ENCODE measurements at places on chromosomes 5 and 9.

DNA sequence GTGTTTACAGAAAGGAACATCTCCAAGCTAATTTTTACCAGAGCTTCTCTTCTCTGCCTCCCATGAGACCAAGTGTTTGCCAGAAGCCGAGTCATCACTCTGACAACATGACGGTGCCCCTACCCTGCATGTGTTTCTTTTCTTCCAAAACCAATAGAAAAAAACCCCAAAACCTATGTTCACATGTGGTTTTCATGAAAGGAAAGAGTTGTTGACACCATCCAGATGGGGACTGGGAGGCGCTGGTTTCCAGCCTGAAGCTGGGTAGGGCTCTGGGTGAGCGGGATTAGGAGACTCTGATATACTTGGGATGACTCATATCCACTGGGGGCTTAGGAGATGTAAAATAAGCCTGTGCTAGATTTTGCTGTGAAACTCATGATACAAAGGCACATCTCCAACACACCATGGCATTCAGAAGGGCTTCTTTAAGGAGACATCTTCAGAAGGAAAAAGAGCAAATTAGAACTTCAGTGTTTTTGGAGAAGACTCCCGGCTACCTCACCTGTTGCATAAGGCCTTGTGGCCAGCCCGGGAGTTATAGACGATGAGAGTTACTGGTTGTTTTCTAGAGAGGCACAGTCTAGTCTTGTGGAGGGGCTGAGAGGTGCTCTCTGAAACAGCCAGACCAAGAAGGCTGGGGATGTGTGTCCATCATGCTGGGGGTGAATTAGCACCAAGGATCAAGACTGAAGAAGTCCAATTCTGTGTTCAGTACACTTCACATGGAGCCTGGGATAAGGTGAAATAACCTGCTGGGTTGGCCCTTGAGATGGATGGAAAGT is 108.9 kb upstream of the LHFPL2 start:
- no peak for DNase-seq

DNA sequence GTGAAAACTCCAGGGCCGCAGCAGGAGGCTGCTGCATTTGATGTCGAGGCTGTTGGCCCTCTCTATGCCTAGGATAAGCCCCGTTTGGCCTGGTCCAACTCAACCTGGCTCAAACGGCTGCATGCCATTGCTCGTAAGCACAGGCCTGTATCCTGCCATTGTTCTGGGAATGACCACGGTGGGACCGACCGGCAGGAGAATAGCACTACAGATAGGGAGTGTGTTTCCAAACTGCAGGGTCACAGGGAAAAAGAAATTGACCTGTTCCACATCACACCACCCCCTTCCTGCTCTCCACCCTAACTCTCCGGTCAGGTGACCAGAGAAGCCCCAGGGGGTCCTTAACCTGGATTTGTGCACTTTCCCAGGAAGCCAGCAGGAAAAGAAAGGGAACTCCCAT is 278.7 kb upstream of the KLF4 start:
- no peak for DNase-seq

GRCh38 chr9:75117564-75117963 is 29.2 kb downstream of the OSTF1 start:
- no peak for DNase-seq

- DNase-seq, result no peak
Observed at GRCh38 chr5:41918105-41918504, 7.0 kb upstream of the FBXO4 start.

- DNase-seq, result peak; percentile 36
Observed at GRCh38 chr9:34010979-34011378, 37.7 kb downstream of the UBAP2 start.

GRCh38 chr9:110650261-110650660 is 18.3 kb upstream of the MUSK start:
- no peak for DNase-seq

DNA sequence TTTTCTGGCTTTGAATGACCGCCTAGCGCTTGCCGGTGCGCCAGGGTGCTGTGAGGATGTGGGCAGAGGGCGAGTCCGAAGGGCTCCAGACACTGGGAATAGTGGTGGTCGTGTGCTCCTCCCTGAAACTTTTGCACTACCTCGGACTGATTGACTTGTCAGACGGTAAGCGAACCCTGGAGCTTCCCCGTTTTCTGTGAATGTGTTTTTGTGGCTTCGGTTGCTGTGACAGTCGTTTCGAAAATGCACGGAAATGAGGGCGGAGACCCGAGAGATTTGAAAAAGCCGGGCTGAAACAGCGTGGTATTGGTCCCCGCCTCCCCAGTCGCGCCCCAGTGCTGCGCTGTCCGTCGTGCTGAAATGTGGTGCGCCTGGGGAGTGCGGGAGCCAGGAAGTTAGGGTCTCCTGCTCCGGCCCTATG is 102.5 kb upstream of the GABRP start:
- no peak for DNase-seq

DNA sequence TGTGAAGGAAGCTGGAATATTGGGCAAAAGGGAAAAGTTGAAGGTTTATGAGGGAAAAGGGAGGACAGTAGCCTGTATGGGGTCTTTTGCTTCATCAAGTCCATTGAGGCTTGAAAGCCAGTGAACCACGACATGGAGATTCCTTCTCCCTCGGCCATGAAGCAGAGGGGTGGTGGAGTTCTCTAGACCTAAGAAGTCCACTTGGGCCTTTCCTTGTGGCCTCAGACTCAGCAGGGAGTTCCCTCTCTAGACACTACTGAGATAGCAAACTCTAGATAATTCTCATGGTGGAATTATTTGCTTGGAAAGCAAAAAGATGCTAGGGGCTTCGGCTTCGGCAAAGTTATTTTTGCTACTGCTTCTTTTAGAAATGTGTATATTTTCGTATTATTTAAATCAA is 78.5 kb downstream of the FOXD1 start:
- DNase-seq, result no peak

GRCh38 chr5:123105864-123106263 is 16.8 kb downstream of the PRDM6 start:
- DNase-seq, result no peak

DNA sequence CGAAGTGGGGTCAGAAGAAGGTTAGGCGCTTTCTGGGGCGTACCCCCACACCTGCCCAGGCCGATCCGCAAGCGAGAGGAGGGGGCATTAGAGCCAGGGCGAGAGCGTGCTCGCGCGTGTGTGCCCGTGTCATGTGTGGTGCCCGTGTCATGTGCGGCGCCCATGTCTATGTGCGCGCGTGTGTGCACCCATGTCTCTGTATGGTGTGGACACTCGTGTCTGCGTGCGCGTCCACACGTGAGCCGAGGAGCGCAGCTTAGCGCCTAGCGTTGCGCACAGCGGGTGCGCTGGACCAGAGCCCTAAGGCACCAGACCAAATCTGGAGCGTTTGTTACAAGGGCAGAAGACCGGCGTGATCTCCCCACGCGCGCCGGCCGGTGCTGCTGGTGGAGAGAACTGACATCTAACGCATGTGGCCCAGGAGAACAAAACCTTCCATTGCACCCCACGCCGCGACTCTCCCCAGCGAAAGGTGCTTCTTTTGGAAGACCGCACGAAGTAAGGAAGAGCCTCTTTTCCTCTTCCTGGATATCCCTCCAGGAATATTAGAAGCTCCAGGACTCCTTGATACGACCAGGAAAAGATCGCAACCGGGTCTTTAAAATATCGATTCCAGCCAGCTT is 644 bp downstream of the NIM1K start:
- DNase-seq, result no peak

GRCh38 chr9:125683486-125683885 is 23.5 kb downstream of the MAPKAP1 start:
- DNase-seq, result no peak

DNA sequence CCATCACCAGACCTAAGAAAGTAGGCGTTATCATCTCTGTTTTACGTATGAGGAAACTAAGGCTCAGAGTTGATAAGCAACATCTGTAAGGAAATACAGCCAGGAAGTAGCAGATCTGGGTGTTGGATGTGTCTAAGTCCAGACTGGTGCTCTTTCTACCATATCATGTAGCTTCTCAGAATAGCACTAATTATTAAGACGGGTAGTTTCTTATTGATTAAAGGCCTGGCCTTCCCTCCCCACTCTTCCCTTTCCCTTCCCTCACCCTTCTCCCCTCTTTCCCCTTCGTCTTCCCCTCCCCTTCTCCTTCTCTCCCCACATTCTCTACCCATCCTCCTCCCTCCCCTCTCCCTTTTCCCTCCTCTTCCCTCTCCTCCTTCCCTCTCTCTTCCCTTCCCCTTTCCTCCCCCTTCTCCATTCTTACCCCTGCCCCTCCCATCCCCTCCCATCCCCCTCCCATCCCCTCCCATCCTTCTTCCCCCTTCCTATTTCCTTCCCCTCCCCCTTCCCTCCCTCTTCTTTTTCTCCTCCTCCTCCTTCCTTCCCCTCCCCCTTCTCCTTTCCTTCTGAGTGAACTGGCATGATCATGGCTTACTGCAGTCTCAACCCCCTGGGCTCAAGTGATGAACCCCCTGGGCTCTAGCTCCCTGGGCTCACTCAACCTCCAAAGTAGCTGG is 79.4 kb downstream of the SNX24 start:
- no peak for DNase-seq

GRCh38 chr9:128118971-128119665 is 8.4 kb downstream of the PTGES2 start:
- DNase-seq, result no peak

- DNase-seq, result no peak
Observed at GRCh38 chr5:40464511-40464910, 215.2 kb upstream of the PTGER4 start.

DNA sequence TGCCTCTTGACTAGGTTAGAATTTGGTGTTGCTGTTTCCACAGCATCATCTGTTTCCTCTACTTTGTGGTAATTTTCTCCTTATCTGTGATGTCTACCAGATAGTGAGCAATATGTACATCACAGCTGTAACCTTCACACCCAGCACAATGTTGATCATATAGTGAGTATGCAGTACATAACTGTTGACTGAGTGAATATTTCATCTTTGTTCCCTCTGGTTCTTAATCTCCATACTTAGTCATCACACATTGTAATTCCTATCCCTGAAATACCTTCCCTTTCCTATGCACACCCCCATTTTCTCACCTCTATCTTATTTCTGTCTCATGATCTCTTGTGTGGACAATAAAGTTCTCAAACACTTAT is 115.9 kb downstream of the KIF4B start:
- DNase-seq, result no peak

- no peak for DNase-seq
Observed at GRCh38 chr5:149378241-149378820, 761 bp downstream of the IL17B start.

GRCh38 chr9:79813258-79813638 is 241.5 kb downstream of the TLE4 start:
- no peak for DNase-seq

DNA sequence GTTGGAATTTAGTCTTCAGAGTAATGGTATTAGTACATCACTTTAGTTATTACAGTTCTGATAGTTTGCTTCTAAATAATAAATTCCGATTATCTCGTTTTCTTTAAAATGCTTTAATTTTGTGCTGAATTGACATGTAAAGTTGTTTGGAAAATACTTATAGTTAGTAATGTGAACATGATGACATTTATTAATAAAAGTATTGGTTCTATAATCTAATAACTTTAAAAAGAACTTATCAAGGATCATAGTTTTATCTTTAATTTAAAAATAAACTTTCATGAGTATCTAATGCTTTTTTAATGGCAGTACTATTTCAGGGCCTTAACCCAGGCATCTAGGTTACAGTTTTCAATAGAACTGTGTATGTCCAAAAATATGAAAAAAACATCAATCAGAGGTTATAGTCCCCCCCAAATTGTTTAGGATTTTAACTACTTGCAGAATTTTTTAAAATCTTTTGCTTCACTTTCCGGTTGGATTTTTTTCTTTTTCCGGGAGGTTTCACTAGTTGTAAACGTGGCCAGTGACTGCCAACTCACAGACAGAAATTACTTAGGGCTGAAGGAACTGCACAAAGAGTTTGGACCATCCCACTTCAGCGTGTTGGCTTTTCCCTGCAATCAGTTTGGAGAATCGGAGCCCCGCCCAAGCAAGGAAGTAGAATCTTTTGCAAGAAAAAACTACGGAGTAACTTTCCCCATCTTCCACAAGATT is 680 bp downstream of the GPX8 start:
- DNase-seq, result peak; percentile 19

GRCh38 chr9:123329329-123329955 is 26.6 kb upstream of the CRB2 start:
- DNase-seq, result peak; percentile 83

DNA sequence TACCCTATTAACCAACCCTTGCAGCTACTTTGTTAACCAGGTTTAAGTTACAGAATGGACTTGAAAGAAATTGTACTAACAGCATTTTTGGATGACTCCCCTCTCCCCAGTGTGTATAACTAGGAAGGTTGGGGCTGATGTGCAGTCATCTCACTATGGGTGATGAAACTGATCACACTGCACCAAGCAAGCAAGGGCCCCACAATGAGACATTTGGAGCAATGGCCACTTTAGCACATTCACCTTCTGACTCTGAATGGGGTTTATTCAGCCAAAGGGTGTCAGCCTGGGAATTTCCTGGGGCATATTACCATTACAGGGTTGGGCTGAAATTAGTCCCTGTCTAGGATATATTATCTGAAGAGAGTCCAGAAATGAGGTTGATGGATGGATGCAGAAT is 18.7 kb upstream of the CYFIP2 start:
- DNase-seq, result no peak

- no peak for DNase-seq
Observed at GRCh38 chr9:107060062-107060461, 197.1 kb downstream of the ZNF462 start.

- no peak for DNase-seq
Observed at GRCh38 chr5:68191083-68191791, 24.3 kb upstream of the PIK3R1 start.

DNA sequence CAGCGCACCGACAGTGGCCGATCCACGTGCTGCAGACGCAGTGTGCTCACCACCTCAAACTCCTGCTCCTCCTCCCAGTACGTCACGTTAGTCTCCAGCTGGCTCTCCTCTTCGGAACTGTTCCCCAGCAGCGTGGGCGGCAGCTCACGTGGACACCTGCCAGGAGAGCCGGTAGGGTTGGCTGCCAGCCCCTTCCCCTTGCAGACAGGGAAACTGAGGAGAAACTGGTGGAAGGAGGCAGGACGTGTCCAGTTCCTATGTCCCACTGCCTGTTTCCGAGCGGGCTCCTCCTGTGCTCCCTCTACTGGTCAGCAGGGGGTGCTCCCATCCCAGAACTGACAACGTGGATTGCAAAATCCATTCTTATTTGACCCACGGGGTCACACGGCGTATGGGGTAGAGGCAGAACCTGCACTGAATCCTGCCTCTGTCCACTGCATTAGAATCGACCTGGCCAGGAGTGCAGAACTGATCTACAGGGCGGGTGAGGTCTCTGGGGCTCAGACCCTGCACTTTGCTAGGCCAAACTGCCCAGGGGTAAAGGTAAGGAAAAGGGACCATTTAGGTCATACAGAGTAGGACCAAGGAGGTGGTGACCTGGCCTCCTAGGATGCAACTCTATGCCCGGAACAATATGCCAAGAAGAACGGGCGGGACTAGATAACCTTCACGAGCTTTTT is 25.7 kb downstream of the PDGFRB start:
- peak; percentile 76 for DNase-seq

GRCh38 chr9:132156262-132156661 is 5.6 kb upstream of the NTNG2 start:
- no peak for DNase-seq

Measured in HT-29 (cell line).